ENCODE measurements at places on chromosomes 4 and X.

DNA sequence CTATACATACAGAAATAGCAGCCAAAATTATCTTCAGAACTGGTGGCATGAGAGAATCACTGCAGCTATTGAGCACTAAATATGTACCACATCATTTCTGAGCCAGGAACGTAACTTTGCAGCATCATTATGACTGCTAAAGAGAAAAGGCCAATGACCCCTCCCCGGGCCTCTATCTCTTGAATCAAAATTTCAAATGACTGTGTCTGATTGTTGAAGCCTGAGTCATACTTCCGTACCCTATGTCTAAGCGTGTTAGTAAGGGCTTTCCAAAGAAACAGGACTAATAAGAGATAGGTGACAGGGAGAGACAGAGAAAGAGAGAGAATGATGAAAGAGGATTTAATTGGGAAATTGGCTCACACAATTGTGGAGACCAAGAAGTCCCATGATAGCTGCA, 445.5 kb upstream of the SPANXN1 start:
- peak; percentile 0 for DNase-seq

DNA sequence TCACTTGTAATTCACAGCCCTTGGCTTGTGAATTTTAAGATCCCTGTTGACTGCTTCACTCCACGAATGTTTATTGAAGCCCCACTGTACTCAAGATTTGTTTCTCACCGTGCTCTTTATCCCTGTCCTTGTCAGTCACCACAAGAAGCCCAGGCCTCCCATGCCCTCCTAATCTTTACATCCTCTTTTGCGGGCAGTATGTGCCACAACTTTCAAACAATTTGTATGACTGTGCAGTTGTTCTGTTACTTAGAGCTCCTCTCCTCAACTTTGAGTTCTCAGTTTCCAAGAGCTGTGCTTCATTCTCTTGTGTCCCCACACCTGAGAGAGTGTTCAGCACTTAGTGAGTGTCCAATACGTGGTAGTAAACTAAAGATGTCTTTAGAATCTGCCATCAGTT, 467.7 kb downstream of the NKX6-1 start:
- no peak for DNase-seq

DNA sequence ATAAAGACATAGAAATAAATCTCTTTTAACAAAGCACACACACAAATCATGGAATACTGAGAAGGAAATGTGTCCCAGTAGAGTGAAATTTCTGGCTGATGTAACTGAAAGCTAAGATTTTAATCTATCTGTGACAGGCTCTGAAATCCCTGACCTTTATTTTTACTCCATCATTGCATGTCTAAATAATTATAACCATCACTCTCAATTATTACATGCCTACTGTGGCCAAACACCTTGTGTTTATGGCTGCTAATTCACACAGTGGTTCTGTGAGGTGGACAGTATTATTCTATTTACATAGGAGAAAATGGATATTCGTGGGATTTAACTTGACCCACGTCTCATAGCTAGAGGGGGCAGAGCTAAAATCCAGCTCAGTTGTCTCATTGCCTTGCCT, 438.1 kb downstream of the TLL1 start:
- DNase-seq: no peak

GRCh38 chrX:73766431-73766795, 203.4 kb downstream of the CHIC1 start:
- no peak for DNase-seq

DNA sequence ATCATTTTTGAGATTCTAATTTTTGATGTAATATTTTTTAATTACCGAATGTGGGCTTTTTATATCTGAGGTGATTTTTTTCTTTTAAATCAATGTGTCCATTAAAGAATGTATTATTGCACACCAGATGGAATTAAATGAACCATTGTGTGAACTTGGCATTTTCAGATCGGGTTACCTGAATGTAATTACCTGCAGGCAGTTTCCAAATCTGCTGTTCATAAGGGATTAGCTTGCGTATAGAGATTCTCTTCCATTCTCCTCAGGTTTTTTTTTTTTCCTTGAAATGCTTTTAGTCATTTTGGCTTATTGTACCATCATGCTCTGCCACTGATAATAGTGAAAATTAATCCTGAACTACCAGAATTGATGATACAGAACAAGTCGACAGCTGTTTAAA, 511.5 kb upstream of the ATOH1 start:
- DNase-seq: no peak

DNA sequence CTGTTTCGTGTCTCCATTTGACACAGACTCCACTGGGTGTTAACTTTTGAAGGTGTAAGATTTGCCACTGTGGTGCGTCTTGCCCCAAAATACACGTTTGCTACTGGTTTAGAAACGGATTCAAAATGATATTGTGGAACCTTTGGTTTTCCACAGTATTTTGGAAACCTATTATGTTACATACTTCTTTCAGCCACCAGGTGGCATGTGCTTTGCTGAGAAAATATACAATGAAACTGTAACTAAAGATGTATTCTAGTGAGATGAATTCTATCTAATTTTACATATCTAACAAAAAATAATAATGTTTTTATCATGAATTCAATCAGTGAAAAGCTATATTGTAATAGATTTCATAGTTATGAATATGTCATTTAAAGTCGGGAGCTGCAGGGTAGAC, 28.4 kb upstream of the SLITRK4 start:
- DNase-seq: peak; percentile 31

DNA sequence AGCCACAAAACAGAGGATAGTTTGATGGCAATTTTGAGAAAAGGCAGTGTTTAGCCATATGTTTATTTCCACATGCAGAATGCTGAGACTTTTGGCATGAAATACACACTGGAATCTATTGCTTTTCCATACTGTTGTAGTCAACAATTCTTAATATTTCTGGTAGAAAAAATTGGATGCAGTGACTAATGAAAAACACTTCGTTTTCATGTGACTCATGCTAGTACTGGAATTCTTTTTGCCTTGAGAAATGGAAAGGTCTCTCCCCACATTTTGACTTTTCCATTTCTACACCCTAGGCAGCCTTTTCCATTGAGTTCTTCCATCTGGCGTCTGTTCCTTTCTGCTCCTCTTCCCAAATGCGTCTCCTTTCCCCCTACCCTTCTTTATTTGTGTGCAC, 425.2 kb upstream of the FTHL17 start:
- DNase-seq: peak; percentile 43

DNA sequence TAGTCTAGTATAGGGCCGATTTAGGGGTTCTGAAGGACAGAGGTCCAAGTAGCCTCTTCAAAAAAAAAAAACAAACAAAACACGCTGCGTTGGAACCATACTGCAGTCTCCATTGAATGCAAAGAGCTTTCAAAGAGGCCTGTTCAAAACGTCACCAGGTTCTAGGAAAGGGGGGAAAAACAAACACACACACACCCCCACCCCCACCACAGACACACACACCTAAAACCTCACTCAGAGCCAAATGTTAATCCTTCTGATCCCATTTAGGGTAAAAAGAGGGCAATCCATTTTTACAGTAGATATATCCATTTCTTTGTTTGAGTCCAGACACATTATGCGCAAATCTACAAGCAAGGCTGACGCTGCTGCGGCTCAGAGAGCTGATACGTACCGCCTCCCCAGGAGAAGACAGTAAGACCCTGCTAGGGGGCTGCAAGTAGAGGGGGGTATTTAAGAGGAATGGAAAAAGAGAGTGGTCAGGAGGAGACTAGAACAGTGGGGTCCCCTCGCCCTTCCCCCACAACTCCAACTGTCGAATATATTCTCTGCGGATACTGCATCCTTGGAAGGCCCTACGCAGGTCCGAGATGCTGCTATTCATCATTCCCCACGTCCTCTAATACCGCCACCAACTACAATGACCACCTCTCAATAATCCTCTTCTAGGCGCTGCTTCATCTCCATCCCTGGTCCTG, 1.3 kb downstream of the NKRF start:
- no peak for DNase-seq

DNA sequence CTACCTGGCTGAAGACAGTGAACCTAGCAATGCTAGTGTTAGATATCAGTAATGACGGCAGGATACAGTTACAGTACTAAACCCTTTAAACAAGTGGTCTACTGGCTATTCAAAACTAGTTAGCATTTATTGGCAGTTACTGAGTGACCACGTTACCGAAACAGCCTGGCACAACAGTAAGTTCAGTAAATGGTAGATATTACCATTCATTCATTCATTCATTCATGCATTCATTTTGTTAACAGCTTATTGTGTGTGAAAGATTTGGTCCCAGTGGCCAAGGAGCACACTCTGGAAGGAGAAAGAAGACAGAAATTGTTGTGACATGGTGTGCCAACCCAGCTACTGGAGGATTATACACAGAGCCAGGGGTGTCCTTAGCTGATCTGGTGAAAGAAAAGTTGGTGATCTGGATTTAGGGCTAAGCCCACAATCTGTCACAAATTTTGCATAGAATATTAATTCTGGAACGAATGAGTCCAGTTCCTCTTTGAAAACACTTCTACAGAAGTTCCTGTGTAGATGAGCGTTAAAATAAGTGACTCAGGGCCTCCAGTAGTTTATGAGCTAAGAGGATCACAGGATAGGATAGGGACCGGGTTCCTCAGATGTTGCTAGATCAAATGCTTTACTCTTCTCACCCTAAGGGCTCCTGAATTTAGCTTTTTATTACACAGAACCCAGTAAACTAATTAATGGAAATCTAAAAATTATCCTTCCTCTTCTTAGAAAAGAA, 179.1 kb downstream of the CBR4 start:
- DNase-seq: peak; percentile 53

DNA sequence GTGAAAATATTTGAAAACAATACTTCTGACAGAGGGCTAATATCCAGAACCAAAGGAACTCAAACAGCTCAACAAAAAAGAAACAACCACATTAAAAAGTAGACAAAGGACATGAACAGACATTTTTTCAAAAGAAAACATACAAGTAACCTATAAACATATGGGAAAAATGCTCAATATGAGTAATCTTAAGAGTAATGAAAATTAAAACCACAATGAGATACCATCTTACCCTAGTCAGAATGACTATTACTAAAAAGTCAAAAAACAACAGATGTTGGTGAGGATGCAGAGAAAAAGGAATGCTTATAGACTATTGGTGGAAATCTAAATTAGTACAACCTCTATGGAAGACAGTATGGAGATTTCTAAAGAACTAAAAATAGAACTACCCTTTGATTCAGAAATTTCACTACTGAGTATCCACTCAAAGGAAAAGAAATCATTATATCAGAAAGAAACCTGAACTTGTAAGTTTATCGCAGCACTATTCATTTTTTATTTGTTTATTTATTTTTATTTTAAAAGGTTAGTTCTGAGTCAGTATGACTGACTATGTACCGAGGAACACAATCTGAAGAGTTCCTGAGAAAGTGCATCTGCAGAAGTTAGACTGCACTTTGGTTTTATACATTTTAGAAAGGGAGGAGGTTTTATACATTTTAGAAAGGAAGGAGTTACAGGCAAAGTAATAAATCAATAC, 231.3 kb downstream of the INPP4B start:
- DNase-seq: peak; percentile 51

- no peak for DNase-seq
These were observed 31.8 kb downstream of the FHL1 start for GRCh38 chrX:136179133-136179532.

GRCh38 chrX:48802089-48802904, 430 bp downstream of the HDAC6 start:
- peak; percentile 86 for DNase-seq

DNA sequence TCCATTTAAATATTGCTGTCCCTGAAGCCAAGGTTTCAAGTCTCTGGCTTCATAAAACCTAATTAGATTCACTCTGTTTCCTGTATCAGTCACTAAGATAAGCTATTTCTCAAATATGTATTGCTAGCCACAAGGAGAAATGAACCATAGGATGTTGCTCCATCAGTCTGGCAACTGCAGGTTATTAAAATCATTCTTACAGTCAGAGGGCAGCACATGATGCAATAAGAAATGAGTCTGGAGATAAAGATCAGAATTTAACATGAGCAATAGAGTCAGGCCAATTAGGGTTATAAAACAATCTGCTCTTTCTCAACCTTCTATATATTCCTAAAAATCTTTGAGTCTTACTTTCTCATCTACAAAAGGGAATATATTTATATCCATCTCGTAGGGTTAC, 7.2 kb downstream of the PRKG2 start:
- peak; percentile 30 for DNase-seq

DNA sequence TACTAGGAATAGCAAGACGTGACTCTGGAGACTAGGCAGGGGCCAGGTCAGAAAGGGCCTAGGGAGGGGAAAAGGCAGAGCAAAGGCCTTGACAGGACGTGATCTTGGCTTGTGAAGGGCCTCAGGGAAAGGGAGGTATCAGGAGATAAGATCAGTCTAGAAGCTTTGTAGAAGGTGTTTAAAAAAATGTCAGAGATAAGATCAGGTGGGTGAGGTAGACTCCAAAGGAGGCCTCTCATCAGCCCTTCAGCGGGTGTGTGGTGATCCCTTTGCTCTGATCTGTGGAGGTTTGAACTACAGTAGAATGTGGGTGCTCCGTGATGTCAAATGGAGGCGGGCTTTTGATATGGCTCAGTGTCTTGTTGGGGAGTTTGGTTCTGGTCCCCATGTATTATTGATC, 78.8 kb upstream of the PRPS1 start:
- no peak for DNase-seq

DNA sequence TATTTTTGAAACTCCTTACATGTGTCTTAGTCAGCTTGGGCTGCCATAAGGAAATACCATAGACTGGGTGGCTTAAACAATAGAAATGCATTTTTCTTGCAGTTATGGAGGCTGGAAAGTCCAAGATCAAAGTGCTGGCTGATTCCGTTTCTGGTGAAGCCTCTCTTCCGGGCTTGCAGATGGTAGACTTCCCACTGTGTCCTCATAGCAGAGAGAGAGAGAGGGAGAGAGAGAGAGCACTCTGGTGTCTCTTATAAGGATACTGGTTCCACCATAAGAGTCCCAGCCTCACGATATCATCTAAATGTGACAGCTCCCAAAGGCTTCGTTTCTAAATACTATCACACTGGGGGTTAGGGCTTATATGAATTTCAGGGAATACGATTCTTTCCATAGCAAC, 39.7 kb downstream of the ENPEP start:
- DNase-seq: peak; percentile 29

DNA sequence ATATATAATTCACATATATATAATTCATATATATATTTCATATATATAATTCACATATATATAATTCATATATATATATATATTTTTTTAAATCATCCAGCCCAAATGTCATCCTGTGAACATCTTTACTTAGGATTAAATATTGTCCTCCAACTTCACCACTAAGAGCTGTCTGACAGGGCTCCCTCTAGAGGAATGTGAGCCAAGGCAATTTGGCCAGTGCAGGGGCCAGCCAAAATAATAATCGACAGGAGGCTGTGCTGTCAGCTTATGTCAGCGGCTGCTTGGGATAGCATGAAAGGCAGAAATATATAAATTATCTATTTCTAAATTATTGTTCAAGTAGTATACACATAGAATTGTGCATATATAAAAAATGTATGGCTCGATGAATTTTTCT, 29.5 kb downstream of the EGFL6 start:
- no peak for DNase-seq

DNA sequence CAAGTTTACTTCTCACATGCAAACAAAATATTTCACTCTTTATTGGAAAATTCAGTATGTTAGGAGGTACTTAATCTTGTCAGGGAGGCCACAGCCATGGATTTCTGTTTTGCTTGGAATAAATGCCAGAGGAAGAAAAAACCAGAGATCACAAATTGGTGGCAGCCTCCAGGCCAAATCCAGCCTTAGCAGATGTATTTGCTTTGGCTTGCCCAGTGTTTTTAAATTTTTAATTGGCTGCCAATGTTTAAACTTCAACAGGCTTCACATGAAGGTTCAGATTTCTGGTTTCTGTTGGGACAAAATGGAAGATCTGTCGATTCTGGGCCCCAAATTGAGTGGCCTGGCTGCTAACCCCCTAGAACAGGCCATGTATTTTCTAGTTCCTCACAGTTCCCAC, 19.2 kb downstream of the YY2 start:
- DNase-seq: no peak

GRCh38 chr4:4388836-4389575, 2.1 kb downstream of the NSG1 start:
- DNase-seq: no peak
